ENCODE measurements at places on chromosomes 12 and 14.

- no peak for DNase-seq
These were observed 1.1 kb downstream of the DIP2B start for GRCh38 chr12:50505675-50506530.

DNA sequence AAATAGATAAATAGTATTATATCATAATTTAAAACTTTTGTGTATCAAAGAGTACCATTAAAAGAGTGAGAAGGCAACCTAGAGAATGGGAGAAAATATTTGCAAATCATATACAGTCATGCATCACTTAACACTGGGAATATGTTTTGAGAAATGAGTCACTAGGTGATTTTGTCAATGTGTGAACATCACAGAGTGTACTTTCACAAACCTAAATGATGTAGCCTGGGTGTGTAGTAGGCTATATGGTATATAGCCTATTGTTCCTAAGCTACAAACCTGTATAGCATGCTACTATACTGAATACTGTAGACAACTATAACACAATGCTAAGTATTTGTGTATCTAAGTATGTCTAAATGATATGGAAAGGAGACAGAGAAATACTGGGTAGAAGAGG, 48.0 kb upstream of the ARID2 start:
- no peak for DNase-seq

- DNase-seq: no peak
These were observed 20.0 kb downstream of the CKAP4 start for GRCh38 chr12:106227641-106228319.

DNA sequence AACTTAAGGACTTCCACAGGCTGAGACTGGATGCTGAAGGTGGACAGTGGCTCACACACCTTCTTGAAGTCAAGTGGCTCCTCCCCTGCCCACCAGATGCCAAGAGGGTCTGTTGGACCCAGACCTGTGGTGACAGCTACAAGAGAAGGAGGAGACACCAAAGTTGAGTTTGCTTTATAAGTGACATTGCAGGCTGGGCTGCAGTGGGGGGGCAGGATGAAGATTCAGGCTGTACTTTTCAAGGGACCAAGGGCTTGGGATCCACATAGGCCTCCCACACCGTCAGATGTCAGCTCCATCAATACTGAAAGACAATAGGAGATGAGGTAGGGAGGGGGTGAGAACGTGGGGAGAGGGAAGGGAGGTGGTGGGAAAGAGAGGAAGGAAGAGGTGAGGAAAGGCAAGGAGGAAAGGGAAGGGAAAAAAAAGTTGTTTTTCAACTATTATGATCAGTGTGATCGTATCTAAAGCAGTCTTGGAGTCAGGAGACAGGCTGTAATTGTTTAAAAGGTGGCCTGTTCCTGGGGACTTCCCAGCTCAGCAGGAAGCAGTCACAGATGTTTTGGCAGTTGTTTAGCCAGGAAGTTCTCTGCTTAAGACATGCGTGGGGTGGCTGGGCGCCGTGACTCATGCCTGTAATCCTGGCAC, 84.1 kb upstream of the RESF1 start:
- peak; percentile 5 for DNase-seq

DNA sequence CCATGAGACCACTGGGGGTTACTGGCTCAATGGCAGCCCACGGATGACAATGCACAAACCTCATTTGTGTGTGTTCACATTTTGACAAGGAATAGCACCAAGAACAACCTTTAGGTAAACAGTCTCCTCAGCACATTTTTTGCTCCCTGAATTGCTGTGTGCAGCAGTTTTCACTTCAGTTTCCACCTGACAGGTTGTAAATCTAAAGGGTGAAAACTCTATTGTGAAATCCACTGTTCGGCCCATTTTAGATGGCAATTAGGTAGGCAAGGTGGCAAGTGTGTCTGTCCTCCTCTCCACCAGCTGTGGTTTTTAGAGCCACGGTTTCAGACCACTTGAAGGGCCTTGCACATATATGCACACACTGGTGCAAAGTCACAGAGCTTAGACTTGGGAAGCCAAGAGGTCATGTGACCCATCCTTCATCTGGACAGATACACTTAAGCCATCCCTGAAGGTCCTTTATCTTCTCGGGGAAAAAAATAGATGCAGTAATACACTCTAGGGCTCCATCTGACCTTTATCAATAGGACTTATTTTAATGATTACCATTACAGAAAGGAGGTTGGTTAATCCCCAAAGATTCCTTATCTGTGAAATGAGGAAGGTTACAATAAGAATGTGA, 23.2 kb downstream of the HAL start:
- no peak for DNase-seq

DNA sequence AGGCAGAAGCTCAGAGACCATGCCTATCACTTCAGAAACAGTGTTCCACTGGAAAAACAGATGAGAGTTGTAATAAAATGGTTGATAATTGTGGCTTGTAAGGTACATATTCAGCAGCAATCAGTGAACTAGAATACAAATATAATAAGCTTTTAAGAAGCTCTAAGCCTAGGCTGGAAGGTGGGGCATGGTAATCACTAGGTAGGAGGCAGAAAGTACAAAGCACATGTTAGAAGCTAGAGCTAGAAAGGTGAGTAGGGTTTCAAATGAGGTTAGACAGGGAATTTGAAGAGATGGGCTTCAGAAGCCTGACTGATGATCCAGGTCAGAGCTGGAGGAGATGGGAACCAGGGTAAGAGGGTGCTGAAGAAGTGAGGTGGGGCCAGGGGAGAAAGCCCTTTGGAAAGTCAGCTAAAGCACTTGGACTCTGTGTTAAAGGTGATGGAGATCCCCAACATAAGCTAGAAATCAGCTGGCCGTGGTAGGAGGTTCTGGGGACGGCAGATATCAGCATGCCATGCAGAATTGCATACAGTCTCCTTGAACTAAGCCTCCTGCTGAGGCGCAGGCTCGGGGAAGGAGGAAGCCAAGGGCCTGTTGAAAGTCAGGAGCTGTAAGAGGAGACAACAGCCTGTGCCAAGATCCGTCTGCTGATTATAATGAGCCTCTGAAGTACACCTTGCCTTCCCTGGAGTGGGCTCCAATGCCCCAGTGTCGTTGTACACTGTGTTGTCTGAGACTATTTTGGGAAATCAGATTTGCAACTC, 659.4 kb downstream of the BCL11B start:
- no peak for DNase-seq

GRCh38 chr12:10101042-10101579, 2.3 kb upstream of the CLEC1A start:
- no peak for DNase-seq

- no peak for DNase-seq
These were observed 1.9 kb upstream of the RAB35 start for GRCh38 chr12:120118321-120119061.

DNA sequence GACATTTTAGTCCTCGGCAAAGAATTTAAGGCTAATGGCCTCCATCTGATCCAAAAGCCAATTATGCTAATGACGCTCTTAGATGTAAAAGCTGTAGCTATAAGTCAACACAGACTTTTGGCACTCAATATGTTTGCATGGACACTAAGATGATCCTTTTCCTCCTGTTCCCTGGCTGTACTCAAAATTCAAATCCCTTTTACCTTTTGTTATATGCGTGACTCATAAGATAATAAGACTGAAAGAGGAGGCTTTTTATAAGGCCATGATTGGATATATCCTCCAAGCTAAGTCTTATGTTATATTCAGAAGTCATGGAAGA, 89.8 kb downstream of the PDZRN4 start:
- no peak for DNase-seq

- no peak for DNase-seq
These were observed 5.4 kb downstream of the CDKN1B start for GRCh38 chr12:12722435-12723148.

DNA sequence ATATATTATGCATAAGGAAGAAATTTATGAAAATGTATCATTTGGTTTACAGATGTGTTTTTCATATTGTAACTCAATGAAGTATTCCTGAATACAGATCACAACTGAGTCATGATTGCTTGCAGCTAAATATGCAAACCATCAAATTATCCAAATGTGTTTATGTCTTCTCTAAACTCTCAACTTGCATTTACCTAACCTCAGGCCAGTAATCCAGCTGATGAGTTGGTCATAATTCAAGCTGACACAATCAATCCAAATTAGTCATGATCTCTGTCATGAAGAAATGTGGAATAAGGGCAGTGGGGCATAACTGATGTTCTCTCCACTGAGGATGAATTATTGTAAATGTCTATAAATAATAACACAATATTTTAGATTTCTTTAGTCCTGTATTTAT, 104.8 kb upstream of the CNTN1 start:
- DNase-seq: no peak

DNA sequence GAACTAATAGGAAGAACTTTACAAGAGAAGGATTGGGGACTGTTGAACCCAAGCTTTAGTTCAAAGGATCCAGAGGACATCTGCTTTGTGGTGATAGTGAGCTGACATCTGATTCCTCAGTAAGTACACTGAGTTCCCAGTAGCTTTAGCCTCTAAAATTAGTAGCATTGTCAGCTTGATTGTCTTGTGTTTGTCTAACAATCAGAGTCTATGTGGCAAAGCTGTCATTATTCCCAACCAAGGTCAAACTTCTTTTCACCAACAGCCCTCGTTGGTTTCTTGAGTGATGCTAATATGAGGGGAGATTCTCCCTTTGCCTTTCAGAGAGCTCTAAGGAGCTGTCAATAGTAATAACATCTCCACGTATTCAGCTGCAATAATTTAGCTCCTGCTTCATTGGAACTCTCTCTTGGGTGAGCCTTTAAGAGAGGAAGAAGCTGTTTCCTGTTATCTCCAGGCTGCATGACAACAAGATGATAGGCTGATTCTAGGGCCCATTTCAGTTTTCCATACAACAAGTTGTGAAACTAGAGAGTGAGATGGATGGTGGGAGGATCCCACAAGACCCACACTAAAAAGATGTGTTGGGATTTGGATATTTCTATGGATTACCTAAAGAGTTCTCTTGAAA, 46.7 kb downstream of the TGFB3 start:
- no peak for DNase-seq

DNA sequence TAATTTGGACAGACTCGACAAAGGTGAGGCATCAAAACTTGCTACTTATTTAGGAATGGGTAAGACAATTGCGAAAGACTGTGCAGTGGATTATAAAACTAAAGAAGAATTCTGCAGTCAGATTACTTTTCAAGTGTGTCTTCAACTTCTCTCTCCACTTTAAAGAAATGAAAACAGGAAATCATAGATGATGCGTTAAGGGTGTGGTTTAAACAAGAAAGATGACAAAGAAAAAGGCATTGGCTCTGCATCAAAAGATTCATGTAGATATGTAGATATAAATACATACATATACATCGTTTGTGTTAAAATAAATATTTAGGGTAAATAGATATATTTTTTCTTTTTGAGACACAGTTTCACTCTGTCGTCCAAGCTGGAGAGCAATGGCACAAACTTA, 74.6 kb upstream of the PARP11 start:
- DNase-seq: no peak

DNA sequence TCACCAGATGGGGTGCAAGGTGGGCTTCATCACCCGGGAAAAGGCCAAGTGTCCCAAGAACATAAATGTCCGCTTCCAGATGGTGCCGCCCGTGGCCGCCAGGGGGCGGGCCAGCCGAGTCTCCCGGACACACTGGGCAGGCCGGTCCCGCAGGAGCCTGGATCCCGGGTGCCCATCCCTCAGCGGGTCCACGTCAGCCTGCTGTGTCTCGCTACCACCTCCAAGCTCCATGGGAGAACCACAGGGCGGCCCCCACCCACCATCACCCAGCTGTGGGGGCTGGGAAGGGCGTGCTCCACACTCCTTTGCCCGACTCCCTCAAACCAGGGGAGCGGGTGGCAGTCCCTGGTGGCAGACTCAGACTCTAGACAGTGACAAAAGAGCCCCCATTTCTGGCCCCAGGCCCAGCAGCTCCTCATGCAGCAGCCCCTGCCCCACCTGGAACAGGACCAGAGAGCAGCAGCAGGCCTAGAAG, 22.0 kb upstream of the NUDT14 start:
- peak; percentile 18 for DNase-seq

- DNase-seq: no peak
These were observed 27.2 kb downstream of the RAD52 start for GRCh38 chr12:922285-922684.

- no peak for DNase-seq
These were observed 470.9 kb downstream of the VRK1 start for GRCh38 chr14:97268097-97268496.

DNA sequence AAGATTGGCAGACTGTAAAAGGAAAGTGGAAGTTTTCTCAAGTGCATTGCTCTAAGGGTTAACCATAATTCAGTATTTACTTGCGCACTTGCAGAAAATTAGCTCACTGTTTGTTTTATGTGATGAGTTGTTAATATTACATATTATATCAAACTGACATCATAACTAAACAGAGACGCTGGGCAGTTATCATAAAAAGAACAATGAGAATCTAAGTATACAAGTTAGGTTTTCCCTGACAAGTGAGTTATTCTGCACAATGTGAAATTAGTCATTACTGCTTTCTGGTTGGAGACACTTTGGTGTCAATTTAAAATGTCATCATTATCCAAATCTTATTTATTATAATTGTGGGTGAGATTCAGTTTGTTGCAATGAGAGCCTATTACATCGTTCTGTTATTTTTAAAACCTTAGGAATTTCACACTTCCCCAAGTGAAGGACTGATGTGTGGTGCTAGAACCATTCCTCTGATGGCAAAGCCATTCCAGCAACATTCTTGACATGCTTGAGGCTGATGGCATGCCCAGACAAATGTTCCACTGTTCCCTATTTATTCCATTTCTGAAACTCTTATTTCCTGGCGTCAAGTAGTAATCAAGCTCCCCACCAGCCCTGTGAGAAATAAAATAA, 90.1 kb upstream of the FLRT2 start:
- DNase-seq: no peak

GRCh38 chr12:10153271-10154144, 18.4 kb downstream of the OLR1 start:
- DNase-seq: peak; percentile 44

DNA sequence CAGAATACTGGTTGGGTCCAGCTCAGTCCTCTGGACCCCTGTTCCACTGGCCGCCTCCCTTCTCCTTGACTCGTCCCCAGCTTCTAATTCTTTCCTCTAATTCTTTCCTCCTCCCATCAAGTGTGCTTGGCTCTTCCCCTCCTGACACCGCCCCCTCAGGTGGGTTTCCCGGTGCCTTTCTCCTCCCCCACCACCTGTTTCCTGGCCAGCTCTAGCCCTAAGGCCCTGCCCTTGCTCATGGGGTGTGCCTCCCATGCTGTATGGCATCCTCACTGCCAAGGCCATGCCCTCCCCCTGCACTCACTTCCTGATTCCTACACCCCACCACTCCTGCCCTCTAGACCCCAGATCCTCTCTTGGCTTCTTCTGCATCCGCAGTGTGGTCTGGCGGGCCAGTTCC, 12.1 kb upstream of the EML1 start:
- DNase-seq: no peak

DNA sequence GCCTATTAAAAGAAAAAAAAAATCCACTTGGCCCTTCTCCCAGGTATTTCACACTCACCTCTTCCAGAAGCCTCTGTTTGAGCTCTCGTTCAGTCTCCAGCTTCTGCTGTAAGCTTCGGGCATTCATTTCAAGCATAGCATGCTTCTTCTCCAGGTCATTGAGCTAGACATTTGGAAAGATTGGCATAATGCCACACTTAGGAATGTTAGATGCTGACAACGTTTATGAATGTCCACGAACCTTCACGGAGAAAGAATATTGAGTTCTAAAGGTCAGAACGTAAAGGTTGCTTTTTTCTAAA, 60.5 kb downstream of the PRKAB1 start:
- no peak for DNase-seq

GRCh38 chr14:103641161-103641560, 12.2 kb downstream of the KLC1 start:
- DNase-seq: no peak
